Suprapubic skin (tissue), 4 donors: ENCODE measurements at places on chromosomes 7 and 10.

DNA sequence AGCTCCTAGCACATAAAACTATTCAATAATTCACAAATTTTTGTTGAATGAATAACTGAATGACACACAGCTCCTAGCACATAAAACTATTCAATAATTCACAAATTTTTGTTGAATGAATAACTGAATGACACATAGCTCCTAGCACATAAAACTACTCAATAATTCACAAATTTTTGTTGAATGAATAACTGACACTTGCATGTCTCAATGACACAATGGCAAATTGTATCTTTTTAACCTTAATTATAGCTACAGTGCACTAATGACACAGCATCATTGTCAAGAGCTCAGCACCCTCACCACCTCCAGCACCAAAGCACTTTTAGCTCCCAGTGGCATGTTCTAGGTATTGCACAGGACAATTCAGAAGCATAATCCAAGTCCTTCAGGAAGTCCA, 131.6 kb downstream of the PDE1C start:
- no peak for DNase-seq

- DNase-seq = no peak
Measured at GRCh38 chr7:107915541-107915940, 24.6 kb downstream of the DLD start.

DNA sequence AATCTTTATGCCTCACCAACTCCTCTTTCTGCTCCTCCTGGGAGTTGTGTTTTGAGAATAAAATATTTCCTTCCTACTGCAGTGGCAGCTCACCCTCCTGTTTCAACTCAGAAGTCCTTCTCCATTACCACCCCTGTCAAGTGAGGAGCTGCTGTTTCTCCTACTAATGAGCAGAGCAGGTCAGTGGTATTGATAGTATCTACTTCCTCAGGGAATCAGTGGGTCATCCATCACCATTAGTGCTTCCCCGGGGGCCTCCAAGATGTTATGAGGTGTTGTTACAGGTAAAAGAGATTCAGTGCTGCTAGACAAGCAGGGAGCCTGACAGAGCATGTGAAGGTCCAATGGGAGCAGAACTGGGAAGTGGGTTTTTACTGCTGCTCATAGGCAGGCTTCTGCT, 795.2 kb downstream of the REEP3 start:
- DNase-seq = no peak

DNA sequence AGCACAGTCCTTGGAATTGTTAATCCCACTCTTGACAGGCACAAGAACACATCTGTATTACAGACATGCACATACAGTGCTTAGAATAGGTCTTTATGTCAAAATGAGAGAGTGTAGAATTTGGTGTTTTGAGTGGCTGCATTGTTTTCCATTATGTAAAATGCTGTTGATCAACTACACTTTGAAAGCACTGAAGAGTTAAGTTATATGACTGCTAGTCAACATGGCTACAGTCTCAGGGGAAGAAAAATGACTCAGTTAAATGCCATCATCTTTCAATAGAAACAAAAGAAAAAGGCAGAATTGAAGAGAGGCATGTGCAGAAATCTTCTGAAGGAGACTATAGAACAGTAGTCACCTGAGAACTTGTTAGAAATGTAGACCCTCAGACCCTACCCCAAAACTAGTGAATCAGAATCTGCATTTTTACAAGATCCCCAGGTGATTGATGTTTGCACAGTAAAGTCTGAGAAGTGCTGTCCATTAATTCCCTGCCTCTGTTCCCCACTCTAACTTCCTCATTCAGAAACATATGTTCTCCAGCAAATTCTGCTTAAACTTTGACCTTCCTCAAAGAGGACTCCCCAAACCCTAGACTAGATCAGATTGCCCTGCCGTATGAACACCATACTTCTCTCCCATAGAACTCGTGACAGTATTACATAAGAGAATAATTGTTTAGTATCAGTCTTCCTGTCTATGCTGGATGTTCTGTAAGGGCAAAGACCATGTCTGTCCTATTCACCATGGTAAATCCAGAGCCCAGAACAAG, 16.0 kb downstream of the SND1 start:
- no peak for DNase-seq

DNA sequence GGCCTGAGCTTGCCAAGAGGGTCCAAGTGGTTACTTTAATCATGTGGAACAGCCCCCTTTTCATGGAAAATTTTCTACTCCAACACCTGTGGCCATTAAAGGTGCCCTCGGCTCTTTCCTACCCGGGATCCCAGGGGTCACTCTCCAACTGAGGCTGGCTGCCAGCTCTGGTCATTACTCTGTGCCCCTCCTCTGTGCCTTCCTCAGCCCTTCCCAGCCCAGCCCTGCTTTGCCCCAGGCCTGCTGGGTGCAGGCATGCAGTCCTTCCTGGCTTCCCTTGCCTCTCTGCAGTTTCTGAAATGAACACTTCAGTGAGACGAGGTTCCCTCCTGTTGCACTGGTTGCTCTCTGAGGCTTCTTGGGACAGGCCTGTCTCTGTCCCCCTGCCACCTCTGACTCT, 951.1 kb upstream of the ZNF722 start:
- DNase-seq = no peak
